Hindlimb muscle (tissue), 1 donor: ENCODE measurements at places on chromosomes 7 and 10.
A peak's percentile ranks its signal among the peaks of the same experiment; 100 is the strongest.

- DNase-seq = no peak
These were observed 252.6 kb upstream of the IGFBP3 start for GRCh38 chr7:46173476-46174195.

DNA sequence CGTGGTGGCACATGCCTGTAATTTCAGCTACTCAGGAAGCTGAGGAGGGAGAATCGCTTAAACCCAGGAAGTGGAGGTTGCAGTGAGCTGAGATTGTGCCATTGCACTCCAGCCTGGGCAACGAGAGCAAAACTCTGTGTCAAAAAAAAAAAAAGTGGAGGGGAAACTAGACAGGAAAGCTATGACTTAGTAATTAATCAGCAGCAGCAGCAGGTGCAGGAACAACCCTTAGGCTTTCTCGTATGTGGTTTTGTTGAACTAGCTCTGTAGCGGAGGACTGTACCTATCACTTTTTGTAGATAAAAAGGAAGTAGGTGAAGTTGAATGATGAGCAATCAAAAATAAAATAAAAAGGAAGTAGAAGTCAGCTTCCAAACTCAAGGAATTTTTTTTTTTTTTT, 76.9 kb upstream of the KMT2C start:
- no peak for DNase-seq

GRCh38 chr7:116653646-116654045, 18.4 kb upstream of the MET start:
- DNase-seq = no peak

- DNase-seq = no peak
These were observed 186.4 kb downstream of the KIF20B start for GRCh38 chr10:89887830-89888229.

DNA sequence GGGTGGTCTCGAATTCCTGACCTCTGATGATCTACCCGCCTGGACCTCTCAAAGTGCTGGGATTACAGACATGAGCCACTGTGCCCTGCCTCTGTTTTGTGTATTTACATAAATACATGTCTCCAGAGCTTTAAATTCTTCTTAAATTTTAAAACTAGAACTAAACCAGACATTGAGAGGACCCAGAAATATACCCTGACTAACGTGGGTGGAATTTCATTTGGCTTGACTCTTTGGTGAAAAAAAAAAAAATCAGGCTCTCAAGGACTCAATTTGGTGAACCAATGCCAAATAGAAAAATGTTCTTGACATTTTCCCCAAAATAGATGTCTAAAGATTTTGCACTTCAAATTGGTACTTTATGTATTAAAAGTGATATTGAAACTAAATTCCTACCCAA, 16.6 kb upstream of the FAS start:
- no peak for DNase-seq

- DNase-seq = no peak
These were observed 5.6 kb downstream of the NFE2L3 start for GRCh38 chr7:26157520-26158105.

- no peak for DNase-seq
These were observed at the start of gene STX1A for GRCh38 chr7:73718905-73719805. STX1A (minus strand) TSS chr7:73719669; CDS start chr7:73719631, 38 bp downstream.

- no peak for DNase-seq
These were observed 87.9 kb upstream of the IKZF1 start for GRCh38 chr7:50216626-50217025.

GRCh38 chr7:134992626-134993179, 6.4 kb downstream of the AGBL3 start:
- DNase-seq = no peak

GRCh38 chr10:23204773-23205172, 12.7 kb downstream of the PTF1A start:
- no peak for DNase-seq

DNA sequence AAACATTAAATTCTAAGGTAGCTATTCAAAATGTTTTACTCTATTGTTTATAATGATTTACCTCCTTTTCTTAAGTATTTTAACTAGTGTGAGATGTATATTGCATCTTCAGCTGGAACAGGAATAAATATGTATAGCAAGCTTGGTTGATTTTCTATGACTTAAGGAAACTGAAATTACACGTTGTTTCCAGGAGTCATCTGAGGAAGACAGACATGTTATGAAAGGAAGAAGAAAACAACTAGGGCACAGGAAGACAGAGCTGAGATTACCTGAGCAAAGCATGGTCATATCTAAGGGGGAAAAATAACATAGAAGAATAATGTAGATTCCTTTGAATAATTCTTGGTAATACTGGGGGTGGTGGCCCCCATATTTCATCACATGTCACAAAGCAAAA, 210.9 kb upstream of the SEMA3E start:
- DNase-seq = no peak

DNA sequence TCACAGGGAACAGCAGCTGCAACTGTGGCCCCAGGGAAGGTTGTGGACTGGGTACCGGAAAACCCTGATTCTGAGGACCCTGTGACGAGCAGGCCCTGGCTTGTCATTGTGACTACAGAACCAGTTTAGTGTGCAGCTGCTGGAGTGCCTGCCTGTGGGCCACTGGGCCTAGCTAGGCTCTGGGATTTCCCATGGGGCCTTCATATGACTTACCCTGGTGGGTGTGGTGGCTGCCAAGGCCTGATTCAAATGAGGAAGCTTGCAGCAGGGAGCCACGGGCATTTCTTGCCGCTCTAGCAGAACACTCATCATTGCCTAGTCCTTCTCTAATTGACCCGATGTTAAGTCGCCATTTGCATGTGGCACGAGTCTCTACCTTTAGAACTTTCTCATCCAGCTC, 14.7 kb upstream of the CAMK2G start:
- DNase-seq = no peak

GRCh38 chr10:35015843-35016408, 74.2 kb downstream of the CUL2 start:
- no peak for DNase-seq

- DNase-seq = no peak
These were observed 32.2 kb downstream of the MAD1L1 start for GRCh38 chr7:2200584-2200980.

- no peak for DNase-seq
These were observed 28.6 kb downstream of the MTURN start for GRCh38 chr7:30163231-30163894.

DNA sequence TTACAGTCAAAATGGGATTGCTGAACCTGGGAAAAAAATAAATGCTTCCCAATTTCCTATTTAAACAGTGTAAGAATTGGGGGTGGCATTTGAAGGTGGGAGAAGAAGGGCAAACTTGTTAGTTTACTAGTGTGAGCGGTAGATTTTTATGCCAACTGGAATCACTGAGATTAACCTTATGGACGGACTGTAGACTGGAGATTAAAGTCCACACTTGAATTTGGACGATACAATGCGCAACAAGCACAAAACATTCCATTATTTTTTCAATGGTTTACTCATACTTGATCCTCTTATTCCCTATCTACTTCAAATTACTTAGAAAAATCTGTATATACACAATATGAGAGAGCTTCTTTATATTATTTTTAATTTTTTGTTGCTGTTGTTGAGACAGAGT, 269.6 kb upstream of the KLF14 start:
- DNase-seq = no peak

DNA sequence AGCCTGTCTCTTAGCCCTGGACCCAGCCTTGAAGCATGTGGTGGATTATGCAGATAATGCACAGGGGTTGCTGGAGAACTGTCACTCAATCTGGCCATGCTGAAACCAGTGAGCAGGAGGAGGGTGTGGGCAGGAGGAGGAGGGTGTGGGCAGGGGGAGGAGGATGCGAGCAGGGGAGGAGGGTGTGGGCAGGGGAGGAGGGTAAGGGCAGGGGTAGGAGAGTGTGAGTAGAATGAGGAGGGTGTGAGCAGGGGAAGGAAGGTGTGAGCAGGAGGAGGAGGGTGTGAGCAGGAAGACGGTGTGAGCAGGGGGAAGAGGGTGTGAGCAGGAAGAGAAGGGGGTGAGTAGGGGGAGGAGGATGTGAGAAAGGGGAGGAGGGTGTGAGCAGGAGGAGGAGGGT, 18.8 kb downstream of the CAMK2B start:
- no peak for DNase-seq

GRCh38 chr7:75808106-75808505, 5.5 kb downstream of the CCL24 start:
- DNase-seq = no peak

DNA sequence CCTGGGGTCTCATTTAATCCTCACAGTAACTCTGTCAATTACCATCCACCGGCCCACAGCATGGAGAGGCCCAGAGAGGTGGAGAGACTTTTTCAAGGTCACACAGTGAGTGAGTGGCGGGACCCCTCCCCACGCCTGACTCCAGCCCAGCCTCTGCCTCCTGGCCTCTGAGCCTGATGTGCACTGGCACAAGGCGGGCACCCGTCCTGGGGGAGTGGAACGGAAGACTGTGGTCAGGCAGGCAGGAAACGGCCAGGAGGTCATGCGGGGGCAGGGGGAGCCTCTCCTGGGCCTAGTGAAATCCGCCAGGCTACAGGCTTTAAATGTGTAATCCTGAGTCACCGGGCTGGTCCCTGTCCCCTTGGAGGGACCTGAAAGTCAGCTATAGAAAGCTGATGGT, 32.2 kb downstream of the ZCCHC24 start:
- no peak for DNase-seq

DNA sequence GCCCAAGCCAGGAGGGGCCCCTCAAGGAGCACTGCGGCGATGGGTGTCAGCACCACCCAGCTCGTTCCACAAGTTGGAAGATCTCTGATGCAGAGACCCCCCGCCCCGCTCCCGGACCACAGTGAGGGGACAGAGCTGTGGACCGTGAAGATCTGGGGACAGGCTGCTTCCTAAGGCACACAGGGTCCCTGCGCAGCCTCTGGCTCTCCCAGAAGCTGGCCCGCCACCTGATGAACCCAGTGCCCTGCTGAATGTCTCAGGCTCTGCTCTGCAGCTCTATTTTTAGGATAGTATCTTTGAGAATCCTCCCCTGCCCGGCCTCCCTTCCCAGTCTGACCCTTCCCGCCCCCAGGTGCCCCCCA, 29.7 kb downstream of the GBX1 start:
- DNase-seq = no peak

DNA sequence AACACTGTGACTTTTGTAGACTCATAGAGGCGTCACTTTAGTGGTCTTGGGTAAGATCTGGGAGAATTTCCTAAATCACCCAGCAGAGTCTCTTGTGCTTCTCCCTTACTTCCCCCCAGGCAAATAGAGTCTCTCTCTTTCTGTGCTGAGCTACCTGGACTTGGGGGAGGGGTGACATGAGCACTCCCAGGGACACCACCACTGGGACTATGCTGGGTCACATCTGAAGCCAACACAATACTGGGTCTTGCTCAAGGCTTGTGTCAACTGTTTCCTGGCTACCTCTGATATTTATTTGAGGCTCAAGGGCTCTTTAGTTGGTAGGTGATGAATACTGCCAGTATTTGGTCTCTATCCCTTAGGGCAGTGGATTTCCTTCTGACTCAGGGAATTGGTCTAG, 214.6 kb upstream of the TPK1 start:
- no peak for DNase-seq

GRCh38 chr10:129049501-129049900, 417.5 kb upstream of the MGMT start:
- no peak for DNase-seq

DNA sequence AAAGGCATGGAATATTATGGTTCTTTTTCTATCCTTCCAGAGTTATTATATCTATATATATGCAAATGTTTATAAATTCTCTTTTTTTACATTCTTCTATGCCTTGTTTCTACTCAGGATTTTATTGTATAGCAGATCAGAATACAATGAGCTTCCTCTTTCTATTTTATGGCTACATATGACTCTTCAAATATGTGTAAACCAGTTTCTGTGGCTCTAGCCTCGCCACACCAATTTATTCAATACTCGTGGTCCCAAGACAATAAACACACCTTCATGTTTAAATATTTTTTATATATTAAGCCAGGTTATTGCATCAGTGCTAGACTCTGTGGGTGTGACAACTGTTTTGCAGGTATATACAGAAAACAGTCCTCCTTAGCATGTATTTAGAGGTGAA, 237.5 kb upstream of the MKLN1 start:
- DNase-seq = no peak

GRCh38 chr7:7475601-7476000, 60.1 kb downstream of the COL28A1 start:
- no peak for DNase-seq

DNA sequence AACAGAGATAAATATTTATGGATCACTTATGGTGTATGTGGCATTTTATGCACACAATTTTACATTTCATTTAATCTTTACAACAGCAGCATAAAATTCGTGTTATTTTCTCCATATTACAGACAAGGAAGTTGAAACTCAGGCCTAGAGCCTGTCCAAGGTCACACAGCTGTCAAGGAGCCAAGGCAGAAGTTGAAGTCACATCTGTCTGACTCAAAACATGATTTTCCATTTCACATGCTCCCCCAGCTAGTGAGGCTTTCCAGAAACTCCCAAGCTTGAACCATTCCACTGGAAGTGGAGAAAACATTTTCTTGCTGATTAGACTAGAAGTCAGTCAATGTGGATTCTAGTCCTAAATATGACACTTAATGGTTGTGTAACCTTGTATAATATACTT, 110.5 kb downstream of the HECTD2 start:
- peak; percentile 80 for DNase-seq

- no peak for DNase-seq
These were observed 729.1 kb upstream of the NRP1 start for GRCh38 chr10:34063592-34063991.

DNA sequence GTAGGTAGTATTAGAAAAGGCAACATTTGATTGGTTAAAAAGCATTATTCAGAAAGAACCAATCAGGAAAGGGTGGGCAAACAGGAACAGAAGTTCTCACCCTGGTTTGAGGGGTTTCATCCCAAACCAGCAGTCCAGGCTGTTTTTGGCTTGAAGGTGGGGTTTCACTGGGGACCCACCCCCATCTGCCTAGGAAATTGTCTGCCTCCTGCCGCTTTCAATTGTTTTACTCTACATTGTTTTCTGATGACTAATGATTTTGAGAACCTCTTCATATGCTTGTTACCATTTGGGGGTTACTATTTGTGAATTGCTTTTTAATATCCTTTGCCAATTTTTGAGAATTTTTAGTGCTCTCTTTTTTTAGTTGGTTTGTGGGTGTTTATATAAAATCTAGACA, 3.3 kb upstream of the PCBD1 start:
- DNase-seq = no peak

- DNase-seq = no peak
These were observed 117.6 kb upstream of the CTTNBP2 start for GRCh38 chr7:117990834-117991233.
